NCI-H1930 (cell line): ENCODE measurements at places on chromosomes 5 and 9.
A peak's percentile ranks its signal among the peaks of the same experiment; 100 is the strongest.

DNA sequence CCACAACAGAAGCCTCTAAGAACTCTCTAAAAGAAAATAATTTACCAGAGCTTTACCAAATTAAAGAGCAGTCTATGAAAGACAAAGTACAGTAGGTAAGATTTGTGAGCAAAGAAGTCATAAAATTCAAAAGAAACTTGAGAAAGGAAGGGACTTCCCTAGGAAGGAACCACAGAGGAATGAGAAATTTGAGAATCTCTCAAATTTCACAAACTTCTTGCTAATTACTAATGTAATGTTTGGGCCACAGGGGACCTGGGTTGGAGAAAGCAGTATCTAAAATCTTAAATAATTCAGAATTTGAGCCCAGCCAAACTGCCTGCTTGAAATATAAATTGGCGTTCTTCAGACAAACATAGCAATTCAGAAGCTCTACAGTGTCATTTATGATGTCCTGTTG lies 225.0 kb upstream of the PRR16 start:
- no peak for DNase-seq

DNA sequence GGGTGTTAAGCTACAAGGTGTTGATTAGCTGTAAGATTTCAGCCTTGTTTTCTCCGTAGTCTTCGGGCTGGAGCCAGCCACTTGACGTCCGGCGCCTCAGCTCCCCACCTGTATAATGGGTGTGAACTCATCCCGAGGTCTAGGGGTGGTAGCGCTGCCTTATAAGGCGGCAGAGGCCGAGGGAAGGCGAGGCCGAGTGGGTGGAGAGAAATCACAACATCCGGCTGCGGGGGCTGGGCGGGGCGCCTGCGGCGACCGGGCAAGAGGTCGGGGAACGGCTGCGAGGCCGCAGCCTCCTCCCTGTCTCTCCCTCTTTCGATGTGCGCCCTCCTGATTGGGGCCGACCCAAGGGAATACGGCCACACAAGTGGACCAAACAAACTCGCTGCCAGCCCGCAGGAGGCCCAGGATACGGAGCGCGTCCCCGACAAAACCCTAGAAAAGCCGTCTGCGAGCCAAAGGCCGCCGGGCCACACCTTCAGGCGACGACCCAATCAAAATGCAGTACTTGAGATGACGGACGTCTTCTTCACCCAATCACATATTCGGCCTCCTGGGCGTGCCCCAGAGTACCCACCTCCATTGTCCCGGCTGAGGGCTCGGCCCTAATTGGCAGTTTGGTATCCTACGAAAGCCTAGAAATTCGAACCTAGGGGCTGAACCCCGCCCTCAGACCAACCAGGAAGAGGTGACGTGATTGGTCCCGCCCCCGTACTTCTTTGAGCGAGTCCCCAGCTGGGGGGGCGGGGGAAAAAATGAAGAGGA lies 493 bp upstream of the GRK6 start:
- peak; percentile 98 for DNase-seq

DNA sequence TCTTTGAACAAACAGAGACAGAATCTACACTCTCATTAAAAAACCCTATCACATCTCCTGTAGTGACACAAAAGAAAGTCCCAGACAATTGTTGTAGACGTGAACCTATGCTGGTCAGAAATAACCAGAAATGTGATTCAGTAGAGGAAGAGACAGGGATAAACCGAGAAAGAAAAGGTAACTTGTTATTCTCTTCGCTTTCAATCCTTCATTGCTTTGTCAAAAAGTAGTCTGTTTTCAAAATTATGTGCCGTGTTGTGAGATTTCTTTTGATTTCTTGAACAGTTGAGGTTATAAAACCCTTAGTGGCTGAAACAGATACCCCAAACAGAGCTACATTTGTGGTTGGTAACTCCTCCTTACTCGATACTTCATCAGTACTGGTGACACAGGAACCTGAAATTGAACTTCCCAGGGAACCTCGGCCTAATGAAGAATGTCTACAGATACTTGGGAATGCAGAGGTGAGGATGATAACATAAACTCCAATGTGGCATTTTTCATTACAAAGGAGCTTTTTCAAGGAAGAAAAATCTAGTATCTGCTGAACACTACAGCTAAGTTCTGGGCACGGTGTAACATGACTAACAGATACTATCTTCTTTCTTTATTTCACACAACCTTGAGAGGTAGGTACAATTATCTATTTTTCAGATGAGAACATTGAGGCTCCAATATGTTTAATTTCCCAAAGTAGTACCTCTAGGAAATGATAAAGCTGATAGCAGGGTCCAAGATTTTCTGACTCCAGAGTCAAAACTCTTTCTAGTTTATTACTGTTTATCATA lies 14.3 kb downstream of the HMGCR start:
- no peak for DNase-seq

DNA sequence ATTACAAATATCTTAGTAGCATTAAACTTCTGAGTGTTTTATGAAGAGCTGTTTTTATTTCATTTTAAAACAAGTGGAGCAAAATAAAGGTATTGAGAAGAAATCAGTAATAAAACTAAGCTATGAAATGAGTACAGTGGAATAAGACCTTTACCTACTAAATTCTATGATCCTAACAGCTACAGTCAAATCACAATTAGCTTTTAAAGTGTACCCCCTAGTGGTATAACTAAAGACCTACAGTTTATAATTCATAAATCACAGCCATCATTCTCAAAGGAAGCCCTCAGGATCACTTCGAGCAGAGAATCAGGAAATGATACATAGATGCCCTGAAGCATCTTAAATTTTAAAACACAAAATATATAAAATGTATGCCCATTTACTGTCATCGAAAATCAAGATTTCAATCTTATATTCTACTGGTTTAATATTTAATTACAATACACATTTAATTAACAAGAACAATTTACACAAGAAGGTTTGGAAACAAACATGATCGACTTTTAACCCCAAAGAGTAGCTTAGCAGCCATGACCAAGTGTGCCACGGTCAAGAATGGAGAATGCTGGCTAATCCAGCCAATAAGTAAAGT lies 12.3 kb downstream of the CCNH start:
- no peak for DNase-seq

GRCh38 chr5:28415791-28416443 lies 1377.5 kb upstream of the CDH9 start:
- DNase-seq = no peak

DNA sequence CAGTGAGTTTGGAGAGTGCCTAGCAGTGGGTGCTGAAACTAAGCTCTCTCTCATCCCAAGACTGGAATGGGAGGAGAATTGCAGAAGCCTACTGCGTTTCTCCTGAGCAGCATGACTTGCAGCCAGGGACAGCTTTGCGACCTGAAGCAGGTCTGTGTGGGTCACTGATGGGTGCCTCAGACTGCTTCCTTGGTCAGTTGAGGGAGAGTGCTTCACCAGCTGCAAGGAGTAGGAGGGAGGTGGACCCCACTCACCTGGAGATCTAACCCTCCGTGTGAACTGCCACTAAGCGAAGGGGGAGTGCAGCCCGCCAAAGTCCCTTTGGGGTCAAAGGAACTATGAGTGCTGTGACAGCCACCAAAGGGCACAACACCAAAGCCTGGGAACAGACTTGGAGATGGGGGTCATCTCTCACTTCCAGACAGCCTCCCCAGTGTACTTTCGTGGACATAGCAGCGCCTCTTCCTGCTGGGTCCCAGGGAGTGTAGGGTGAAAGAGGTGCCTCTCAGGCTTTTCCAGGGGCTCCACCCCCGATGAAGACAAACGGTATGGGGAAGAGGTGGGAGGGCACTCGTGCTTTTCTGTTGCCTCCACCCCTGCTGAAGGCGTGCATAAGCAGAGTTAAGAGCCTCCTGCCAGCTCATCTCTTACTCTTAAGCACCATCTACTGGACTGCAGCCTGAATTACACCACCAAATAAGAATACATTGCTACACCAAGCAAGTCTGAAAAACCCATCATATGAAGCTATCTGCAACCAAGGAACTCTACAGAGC lies 34.3 kb upstream of the MACIR start:
- DNase-seq = peak; percentile 3
